ENCODE measurements at places on chromosomes 1 and 21.
A peak's percentile ranks its signal among the peaks of the same experiment; 100 is the strongest.

DNA sequence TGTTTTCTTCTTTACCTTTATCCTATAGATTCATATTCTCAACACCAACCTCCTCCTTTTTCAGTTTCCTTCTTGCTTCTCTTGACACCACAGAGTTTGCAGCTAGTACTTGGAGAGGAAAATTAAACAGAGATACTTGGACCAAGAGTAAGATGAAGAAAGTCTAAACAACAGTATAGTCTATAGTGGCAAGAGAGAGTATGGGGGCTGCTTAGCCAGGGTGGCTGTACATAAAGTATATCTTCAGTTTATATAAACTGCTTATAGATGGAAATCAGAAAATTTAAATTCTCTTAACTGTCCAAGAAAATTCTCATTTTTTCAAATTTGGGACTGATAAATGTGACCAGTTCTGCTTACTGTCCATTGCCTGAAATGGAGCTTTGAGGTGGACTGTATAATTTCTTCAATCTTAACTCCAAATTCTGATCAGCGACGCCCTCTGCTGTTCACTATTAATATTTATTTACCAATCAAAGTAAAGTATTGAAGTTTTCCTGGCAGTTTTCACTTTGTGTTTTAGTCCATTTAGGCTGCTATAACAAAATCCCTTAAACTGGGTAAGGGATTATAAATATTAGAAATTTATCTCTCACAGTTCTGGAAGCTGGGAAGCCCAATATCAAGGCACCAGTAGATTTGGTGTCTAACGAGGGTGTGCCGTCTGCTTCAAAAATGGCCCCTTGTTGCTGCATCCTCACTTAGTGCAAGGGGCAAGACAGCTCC lies 14.8 kb upstream of the METTL18 start:
- DNase-seq = peak; percentile 31

DNA sequence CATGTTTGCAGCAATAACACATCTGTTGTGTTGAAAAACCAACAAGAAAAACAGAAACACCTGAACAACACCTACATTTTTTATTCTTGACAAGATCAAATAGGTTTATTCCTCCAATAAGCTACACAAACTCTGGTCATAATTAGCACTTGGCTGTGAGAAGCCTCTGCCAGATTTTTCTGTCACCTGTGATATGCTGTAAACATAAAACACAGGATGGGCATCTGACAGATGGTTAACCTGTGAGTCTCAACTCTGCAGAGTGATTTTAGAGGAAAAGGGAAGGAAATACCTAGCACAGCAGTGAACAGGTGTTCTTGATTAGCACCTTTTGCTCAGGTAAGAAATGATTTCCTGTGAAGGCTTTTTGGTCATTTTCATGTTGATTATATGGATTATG lies 175.4 kb upstream of the COA6 start:
- DNase-seq = no peak

- no peak for DNase-seq
These were observed 417.7 kb upstream of the USP24 start for GRCh38 chr1:55632906-55633305.

DNA sequence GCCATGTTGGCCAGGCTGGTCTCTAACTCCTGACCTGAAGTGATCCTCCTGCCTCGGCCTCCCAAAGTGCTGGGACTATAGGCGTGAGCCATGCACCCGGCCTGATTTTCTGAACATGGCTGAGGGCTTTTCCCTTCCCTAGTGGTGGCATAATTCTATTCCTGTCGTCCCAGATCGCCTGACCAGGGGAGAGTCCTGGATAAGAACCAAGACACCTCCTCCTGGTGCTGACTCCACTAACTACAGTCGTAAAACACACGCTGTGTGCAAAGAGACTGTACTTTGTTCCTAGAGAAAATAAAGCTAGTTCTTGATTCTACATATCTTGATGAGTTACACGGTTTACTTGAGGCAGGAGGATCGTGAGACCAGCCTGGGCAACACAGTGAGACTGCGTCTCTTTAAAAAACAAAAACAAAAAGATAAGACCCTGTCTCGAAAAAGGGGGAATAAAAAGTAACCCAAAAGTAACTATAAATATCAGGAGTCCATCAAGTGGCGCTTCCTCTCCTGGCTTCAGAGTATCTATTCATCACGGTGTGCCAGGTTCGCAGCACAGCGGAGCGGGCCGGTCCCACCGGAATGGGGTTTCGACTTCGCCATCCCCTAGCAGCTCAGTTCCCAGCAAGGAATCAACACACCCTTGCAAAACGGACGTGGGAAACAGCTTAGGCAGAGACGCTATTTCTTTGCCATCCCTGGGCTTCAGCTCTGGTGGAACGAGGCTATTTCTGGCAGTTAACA lies 973 bp downstream of the SDF4 start:
- DNase-seq = peak; percentile 23

DNA sequence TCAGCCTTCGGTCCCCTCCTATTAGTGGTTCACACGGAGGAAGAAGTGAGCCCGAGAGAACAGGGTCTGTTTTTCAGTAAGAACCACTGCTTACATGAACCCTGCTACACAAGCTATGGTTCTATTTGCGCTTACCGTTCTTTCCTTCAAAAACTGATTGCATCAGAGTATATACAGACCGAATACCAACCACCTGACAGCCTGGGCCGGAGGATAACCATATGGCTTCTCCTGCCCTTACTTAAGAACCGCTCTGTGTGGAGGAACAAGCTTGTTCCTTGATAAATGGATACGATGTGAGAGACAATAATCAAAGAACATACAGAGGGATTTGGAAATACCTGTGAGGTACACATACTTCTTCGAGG lies 1.1 kb upstream of the KCNT2 start:
- DNase-seq = no peak

DNA sequence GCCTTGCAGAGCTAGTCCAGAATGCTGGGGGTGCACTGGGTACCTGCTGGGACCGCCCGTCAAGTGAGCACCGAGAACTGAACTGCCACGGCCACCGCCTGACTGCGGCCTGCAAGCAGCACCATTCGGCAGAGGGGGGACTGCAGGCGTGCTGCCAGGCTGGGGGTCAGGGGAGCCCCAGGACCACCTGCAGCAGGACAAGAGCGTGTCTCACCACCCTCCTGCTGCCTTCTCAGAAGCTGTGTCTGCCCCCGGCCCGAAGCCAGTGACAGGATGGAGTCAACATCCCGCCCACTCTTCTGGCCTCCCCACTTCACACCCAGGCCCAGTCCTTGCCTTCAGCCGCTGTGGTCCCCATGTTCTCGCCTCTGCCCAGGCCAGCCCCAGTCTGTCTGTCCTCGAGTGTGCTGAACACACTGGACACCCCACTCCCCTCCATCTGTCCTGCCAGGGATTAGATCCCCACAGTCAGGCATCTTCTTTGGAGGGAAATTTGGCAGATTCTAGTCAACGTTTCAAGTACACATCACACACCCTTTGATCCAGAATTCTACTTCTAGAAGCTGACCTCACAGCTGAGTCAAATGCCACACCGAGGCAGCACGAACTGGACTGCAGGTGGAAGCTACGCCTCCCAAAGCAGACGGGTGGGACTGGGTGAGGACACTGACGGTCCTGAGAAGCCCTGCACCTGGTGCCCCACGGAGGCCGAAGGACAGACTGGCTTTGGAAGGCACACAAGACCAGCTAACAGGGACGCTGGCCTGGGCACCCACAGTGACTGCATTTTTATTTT lies 26.0 kb downstream of the PTTG1IP start:
- no peak for DNase-seq

GRCh38 chr1:41890825-41891198 lies 27.9 kb downstream of the HIVEP3 start:
- DNase-seq = no peak

- DNase-seq = no peak
These were observed 9.9 kb upstream of the ABCD3 start for GRCh38 chr1:94408104-94408830.

GRCh38 chr1:22628698-22629444 lies 7.6 kb upstream of the C1QA start:
- DNase-seq = no peak

Data from CD4-positive, alpha-beta memory T cell (primary cell).